ENCODE measurements at places on chromosomes 4 and X.
A peak's percentile ranks its signal among the peaks of the same experiment; 100 is the strongest.

DNA sequence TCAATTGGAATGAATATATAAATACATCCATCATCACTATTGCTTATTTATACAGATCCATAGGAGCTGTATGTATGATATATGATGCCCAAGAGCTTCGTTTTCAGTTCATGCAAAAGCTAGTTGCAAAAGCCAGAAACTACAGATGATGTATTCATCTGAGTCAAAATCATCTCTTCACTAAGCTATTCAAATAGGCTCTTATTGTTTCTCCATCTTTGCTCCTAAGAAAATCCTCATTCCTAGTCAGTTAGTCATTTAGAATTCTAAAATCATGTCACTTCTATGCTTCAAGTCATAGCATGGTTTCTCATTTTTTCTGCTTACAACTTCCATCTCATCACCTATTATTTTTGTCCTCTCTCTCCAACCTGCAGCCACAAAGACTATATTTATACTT, 300.1 kb upstream of the TRAM1L1 start:
- no peak for DNase-seq

GRCh38 chr4:170888660-170889059, 798.9 kb upstream of the AADAT start:
- DNase-seq: no peak

DNA sequence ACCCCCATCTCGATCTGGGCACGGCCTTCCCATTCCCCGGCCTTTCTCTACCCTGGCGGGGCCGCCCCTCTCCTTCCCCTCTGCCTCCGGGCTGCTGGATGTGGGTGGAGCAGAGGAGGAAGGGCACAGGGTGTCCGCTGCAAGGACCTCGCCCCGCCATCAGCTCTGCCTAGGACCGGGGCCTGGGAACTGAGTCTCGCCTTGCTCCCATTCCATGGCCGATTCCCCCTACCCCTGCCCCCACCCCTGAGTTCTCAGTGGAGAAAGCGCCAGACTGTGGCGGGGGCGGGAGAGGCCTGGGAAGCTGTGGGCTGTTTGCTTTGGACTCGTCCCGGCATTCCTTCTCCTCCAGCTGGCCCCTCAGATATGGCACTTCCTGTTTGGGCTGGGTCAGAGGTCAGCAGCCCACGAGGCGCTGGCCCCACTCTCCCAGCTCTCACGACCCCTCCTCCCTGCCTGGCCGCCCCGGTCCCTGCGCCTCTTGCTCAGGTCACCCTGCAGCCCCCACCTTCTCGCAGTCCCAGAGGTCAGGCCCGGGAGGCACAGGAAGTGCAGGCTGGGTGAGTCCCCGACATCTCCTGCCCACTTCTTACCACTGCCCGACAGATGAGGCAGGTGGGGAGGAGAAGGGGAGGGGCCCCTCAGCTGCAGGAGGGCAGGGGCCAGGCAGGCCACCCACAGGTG, 6.4 kb upstream of the BGN start:
- DNase-seq: no peak

DNA sequence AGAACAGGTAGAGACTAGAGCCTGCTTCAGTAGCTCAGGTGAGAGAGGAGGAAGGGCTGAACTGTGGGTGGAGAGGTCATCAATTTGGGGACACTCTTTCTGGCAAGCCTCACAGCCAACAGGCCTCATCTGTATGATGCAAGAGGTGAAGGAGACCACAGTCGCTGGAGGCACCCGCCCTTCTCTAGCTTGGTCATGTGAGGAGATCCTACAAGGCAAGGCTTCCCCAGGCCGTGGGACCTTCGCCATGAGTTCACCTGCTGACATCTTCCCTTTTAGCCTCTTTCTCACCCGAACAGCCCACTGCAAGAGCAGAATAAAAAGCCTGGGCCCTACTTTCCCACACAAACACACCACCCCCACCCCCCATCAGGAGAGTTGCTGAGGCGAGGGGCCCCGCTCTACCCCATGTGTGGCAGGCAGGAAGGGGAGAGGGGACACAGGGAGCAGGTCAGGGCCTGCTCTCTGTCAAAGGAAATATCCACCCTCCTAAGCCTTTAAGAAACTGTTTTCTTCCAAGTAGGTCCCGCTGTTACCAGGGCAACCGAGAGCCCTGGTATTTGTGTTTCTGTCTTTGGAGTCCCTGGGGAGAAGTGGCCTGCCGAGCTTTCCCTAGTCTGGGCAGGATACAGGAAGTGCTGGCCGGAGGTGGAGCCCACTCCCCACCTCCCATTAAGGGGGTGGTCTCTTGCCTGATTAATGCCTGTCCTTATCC, 8.1 kb downstream of the RTL5 start:
- DNase-seq: no peak

DNA sequence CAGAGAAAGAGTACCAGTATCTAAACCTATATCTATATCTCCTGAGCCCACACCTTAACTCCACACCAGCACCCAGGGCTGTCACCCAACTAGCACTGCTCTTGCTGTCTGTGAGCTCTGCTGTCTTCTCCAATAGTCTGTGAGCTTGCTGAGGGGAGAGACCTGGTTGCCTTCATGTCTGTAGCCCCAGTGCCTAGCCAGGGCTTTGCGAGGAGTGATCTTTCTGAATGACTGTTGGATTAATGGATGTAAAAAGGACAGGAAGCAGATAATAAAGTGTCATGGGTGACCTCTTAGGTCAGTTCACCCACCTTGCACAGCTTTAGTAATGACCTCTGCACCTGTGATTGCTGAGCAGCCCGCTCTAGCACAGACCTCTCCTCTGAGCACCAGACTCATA, 30.5 kb downstream of the CNGA2 start:
- DNase-seq: no peak

DNA sequence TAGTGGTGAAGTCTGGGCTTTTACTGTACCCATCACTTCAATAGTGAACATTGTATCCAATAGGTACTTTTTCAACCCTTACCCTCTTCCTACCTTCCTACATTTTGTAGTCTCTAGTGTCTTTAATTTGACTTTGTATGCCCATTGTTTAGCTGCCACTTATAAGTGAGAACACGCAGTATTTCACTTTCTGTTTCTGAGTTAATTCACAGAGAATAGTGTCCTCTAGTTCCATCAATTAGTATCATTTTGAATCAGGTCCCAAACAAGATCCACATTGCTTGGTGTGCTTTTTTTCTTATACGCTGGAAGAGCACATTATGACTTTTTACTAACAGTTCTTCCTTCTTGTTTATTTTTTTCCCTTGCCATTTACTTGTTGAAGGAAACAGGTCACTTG, 176.0 kb upstream of the WDFY3 start:
- no peak for DNase-seq

DNA sequence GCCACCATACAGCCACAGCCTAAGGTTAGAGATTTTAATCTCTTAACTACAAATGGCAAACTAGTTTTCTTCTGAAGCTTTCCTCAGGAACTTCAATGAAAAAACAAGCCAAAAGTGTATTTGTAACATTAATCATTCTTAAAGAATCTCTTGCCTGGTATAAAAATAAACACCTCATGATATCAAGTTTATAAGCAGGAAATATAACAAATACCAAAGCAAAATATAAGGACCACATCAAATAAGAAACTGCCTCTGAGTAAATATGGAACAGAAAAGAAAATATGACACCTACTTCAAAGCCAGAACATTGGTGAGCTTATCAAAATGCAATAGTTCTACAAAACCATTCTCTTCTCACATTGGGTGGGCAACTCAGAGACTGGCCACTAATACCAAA, 89.9 kb downstream of the GPC4 start:
- no peak for DNase-seq

GRCh38 chrX:133911825-133912495, 73.4 kb downstream of the GPC3 start:
- DNase-seq: no peak

DNA sequence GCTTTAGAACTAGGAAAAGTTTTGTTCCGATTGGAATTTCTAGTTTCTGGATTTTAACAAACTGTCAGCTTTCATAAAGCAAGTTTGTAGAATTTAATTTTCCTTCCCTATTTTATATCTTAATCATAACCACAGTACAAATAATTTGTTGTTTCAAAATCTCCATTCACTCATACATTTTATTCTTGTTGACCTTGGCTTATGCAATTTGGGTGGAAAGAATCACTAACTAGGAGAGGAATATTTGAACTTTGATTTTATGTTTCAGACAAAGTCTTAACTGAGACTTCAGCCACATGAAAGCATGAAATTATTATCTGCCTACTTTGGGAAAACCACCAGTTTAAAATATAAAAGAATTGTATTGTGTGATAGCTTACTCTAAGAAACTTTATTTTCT, 427.9 kb downstream of the SPRY1 start:
- no peak for DNase-seq

GRCh38 chrX:133546441-133546840, 131.2 kb upstream of the GPC4 start:
- no peak for DNase-seq

DNA sequence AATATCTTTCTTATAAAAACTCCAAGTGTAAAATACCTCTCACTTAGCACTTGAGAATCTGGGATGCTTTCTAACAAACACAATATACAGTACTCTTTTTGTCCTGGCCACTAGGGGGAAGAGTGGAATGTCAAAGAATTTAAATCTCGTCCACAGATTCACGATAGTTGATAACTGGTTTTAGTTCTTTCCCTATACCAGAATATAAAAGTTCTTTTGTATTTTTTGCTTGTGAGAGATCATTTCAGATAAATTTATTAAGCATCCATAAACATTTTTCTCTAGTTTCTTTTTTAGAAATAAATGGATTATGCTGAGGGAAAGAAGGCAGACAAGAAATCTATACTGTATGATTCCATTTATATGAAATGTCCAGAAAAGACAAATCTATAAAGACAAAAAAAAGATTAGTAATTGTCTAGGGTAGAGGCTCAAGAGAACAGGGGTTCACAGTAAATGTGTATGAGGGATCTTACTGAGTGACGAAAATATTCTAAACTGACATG, 50.4 kb downstream of the MGARP start:
- DNase-seq: peak; percentile 6

DNA sequence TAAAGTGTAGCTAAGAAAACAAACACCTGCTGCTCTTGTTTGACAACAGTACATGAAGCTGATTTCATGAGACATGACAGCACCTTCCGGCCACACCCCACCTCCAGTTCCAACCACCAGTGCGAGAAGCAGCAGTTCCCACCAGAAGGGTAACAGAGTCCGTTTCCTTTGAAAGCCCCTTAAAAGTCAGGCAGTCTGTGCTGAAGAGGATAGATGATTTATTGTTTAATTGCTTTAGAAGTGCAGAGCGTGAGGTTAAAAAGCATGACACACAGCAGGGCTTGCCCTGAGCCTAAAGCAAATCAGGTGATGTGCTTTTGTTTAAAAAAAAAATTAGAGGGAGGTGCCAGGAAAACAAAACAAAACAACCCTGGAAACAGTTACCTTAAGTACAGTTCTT, 82.6 kb downstream of the HADH start:
- no peak for DNase-seq

DNA sequence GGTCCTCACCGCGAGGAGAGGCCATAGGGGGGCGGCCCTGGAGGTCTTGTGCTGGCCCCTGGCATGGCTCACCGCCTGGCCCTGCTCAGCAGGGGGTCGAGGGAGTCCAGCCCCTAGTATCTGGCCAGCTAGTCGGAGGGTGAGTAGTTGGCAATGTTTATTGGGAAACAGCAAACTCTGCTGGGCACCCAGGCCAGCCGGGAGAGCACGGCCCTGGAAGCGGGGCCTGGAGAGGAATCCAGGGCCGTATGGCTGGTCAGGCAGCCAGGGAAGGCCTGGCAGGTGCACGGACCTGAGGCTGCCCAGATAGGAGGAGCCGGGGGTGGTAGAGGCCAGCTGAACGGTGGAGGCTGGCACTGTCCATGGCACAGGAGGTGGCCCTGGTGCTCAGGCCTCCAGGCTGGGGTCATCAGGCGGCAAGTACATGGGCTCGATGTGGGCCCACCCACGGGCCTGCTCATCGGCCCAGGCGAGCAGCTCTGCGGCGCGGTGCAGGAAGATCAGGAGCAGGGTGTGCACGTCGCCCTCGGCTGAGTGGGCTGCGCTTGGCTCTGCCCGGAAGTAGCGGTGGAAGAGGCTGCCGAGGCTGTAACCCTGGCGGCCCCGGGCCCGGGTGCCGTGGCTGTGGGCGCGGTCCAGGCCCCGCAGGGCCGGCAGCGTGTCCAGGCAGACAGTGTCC, 1.4 kb downstream of the TREX2 start:
- no peak for DNase-seq

DNA sequence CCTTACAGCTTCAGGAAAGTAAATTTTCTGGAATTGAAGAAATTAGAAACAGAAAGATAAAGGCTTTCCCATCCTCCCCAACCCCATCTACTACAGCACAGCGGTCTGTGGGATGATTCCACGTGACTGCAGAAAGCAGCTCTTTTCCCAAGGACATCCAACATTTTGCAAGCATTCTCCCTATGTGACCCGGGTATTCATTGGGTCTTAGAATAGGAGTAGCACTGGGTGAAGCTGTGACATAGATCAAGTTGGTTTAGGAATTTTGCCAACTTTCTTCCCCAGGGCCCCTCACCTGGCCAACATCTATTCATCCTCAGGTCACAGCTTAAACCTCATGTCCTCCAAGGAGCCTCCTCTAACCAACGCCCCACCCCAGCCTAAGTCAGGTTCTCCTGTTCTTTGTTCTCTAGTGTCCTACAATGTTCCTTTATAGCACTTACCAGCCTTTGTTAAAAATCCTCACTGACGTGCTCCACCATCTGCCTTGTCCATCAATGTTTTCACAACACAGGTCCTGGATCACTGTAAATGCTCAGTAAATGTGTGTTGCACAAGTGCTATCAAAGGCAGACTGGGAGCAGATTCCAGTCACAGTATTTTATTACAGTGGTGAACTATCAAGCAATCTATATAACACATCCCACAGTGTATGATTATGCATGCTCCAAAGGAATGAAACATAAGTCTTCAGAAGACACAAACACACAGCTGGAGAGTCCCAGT, 80.9 kb upstream of the MTM1 start:
- DNase-seq: no peak

DNA sequence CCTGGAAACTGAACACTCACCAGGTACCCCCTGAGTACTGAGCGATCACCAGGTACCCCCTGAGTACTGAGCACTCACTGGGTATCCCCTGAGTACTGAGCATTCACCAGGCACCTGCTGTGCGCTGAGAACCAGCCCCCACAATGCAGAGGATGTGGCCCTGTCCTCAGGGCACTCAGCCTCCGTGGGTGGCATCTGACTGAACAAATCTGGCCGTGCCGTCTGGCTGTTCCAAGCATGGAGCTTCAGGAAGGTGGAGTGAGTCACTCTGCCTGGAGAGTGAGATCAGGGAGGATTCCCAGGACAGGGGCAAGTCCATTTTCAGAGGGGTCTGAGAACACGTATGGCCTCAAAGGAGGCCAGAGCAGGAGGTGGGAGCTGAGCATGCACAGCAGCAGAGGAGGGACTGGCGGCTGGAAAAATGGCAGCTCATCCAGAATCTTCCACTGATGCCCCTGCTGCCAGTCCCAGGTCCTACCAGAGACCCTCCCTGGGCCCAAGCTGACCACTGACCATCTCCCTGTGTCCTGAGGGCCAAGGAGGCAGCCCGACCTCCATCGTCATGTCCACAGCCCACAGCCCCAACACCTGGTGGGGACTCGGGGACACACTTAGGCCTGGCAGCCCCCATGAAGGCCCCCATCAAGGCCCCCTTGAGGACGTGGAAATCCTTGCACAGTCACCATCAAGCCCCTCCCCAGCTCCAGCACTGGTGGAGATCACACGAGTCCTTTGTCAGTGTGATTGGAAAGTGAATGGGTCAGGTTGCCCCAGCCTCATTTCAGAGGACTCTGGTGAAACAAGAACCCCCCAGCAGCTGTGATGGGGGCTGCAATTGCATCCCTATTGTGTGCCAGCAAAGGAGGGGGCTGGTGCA, 94.1 kb downstream of the HMX1 start:
- DNase-seq: no peak
